ENCODE measurements at places on chromosomes 16 and 17.

GRCh38 chr17:43673516-43674323, 12.0 kb upstream of the MEOX1 start:
- peak; percentile 69 for DNase-seq

GRCh38 chr16:82943371-82943770, 316.6 kb downstream of the CDH13 start:
- peak; percentile 25 for DNase-seq

DNA sequence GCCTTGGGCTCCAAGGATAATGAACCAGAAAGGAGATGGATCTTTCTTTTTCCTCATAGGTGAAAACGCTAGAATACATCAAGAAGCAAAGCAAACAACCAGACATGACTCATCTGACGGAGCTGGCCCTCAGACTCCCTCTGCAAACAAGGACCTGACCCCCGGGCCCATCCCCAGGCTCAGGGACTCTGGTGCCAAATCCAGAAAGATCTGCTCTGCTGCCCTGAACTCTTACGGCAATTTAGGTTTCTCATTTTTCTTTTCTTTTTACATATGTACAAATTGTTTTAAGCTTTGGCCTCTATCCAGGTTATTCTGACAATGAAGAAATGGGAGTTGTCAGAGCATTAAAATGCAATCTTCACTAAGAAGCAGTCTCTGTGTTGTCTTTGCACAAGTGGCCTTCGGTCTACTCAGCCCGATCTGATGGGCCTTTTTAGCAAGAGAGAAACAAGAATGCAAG, 17.7 kb downstream of the KNOP1 start:
- DNase-seq = peak; percentile 32

DNA sequence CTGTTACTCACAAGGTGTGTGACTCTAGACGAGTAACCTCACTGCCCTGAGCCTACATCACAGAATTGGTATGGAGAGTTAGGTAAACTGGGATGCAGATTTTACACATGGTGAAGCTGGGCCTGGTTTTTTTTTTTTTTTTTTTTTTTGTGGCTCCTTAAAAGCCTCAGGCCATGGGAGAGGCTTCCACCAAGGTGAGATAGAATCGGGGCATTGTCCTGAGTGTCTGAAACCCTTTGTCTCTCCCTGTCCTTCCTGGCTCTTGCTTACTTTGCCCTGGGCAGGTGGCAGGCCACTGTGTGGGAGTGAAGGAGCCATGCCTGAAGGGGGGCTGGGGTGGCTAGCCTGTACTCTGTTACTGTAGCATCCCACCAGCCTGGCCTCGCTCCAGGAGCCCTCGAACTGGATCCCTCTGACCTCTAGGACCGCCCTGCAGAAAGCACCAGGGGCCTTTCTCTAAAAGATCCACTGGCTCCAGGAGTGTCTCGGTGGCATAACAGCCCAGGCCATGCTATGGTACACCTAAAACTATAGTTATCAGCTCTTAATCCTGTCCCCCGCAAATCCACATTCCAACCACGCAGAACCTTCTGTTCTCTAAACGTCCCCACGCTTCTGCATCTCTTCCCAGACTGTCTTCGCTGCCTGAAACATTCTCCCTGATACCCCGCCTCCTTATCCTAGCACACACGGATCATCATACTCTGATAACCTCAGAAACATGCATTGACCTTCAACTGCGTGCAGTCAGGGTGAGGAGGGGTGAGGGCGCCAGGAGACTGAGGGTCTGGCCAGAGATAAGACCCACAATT, 1.7 kb upstream of the SLC13A2 start:
- no peak for DNase-seq

DNA sequence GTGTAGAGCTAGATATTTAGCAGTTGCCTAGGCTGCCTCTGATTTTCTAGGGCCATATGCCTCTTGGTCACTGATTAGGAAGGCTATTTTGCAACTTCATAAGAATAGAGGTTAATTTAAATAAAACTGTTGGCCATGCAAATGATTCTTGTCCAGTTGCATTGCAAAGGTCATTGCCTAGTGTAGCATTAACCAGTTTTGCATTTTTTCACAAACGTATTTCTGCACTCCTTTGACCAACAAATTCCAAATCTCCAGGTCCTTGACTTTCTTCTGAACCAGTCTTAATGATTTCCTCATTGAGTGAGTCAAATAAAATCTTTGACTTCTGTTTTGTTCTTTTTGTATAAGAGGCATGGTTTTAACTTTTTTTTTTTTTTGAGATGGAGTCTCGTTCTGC, 33.5 kb downstream of the ERCC4 start:
- no peak for DNase-seq

- DNase-seq = no peak
Observed at GRCh38 chr17:31523862-31524730, 132.6 kb downstream of the RAB11FIP4 start.

DNA sequence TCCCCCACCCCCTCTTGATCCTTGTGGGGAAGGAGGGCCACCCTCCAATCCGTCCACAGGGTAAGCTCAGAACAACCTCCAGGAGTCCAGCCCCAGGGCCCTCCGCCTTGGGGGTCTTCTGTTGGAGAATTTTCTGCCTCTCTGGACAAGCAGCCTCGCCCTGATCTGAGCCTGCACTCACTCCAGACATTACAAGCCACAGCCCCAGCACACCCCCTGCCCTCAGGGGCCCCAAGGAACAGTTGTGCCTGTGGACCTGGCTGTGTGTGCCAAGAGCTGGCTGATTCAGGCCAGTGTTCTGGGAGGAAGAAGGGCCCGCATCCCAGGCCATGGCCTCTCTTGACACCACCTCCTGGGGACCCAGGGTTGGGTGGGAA, 477 bp upstream of the ARHGAP27 start:
- DNase-seq = no peak

DNA sequence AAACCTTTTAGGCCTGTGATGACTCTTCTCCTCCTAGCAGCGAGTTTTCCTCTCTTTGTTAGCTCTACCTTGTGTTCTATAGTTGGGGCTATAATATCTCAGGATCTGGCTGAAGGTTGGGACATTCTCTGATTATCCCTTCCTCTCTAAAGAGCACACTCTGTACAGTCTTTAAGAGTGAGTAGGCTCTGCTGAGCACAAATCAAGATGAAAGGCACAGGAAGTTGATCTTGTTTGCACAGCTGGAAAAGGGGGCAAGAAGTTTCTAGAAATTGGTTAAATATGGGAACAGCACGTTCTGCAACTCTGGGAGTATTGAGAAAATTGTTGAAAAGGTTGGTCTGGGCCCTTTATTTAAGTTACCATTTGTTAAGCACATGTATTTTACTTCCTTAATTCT, 240.9 kb downstream of the CDH11 start:
- DNase-seq = peak; percentile 45

- peak; percentile 38 for DNase-seq
Observed at GRCh38 chr17:15498107-15498506, 30.7 kb upstream of the CDRT4 start.

DNA sequence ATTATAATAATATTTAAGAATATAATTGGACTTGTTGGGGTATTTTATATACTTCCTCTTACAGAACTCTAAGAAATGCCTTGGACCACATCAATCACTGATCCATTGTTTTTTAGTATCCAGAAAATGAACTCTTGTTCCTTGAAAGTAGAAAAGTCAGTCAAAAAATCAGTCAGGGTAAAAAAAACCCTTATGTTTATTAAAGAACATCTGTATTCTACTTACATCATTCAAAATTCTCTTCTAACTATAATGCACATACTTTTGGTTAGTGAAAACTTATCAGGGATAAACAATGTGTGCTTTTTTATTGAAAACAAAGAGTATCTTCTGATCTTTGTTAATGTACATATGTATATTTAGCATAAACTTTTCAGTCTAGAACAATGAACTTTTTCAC, 23.5 kb upstream of the CDR2 start:
- no peak for DNase-seq

DNA sequence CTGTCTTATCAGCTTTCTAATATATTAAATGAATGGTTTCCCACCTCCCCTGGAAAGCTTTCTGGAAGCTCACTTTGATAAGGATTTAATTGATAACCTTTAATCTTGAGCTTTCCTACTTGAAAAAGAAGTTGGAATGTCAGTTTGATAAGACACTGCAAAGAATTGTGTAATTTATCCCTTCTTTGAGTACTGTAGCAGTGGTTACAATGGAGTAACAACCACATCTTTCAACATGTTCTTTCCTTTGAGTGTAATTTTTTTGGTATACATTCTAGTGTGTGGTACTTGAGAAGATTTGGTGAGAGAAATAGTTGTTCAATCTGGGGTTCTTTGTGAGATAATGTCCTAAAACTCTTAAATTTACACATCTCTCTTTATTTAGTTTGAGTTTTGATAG, 43.4 kb downstream of the CPD start:
- no peak for DNase-seq

DNA sequence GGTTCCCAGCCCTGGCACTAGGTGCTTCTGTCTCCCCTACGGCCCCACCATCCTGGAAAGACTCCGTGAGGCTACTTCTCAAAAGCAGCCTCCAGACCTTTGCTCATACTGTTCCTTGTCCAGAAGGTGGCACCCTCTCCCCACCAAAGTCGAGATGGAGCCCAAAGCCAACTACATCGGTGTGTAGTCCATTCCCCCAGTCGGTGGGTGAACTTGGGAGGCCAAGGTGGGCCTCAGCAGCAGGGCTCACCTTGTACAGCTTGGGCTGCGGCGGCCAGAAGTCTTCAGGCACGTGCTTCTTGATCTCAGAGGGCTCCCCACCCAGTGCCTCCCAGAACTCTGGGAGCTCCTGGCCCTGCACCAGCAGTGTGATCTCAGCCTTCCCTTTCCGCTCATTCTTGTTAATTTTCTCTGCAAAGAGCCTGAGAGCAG, 10.2 kb downstream of the FLII start:
- peak; percentile 75 for DNase-seq

- no peak for DNase-seq
Observed at GRCh38 chr17:45403906-45404490, 28.7 kb downstream of the ARHGAP27 start.

DNA sequence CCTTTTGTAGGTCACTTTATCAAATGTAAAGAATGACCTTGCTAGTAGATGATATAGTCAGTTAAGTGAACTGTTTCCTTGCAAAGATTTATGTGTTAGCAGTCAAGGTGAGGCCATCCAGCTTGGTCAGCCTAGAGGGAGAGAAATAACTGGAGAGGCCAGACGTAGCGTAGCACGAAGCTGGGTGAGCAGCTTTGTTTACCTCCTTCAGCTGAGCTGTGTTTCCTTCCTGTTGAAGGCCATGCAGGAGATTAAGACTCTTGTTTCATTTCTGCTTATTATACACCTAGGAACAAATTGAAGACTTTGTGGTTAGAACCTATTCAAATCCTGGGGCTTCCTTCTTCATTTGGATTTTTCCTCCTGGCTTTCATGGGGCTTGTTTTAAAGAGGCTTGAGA, 267.1 kb downstream of the PHKB start:
- DNase-seq = no peak

- DNase-seq = no peak
Observed at GRCh38 chr17:20085283-20085845, 76.2 kb downstream of the SPECC1 start.

DNA sequence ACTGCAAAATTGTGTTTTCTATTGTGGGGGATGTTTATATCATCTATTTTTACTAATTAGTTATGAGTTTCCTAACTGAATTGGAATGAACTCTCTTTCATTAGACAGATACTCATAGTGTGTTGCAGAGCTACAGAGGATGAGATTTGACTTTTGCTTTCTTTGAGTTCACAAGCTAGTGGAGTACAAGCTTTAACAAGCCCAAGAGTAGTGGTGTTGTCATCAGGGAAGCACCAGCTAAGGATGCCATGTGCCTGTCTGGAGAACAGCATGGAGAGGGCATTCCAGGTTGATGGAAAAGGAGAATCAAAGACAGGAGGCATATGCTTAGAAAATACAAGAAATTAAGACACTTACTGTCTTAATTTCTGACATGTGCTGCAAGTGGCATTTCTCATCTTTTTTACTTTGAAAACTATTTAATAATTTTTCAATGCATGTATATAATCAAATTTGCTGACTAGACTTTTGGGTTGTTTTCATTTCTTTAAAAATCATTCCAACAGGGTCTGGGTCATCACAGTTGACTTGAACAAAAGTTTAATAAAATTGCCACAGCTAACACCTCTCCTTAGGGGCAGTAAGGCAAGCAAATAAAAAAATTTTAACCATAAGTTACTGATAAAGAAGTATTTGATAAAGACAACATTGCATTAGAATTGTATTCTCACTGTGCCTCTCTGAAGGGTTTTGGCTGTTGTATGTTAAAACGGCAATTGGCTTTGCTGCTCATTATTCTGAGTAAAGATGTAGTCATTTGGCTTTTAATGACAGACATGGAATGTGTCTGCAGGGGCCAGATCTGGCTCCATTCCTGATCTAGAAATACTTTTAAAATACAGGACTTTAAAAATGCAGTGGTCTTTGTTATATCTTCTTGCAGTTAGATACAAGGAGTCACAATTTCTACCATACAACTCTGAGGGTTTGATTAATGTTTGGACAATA, 323.7 kb upstream of the CDH11 start:
- peak; percentile 49 for DNase-seq

GRCh38 chr16:19338335-19338734, 52.8 kb downstream of the CLEC19A start:
- DNase-seq = no peak

DNA sequence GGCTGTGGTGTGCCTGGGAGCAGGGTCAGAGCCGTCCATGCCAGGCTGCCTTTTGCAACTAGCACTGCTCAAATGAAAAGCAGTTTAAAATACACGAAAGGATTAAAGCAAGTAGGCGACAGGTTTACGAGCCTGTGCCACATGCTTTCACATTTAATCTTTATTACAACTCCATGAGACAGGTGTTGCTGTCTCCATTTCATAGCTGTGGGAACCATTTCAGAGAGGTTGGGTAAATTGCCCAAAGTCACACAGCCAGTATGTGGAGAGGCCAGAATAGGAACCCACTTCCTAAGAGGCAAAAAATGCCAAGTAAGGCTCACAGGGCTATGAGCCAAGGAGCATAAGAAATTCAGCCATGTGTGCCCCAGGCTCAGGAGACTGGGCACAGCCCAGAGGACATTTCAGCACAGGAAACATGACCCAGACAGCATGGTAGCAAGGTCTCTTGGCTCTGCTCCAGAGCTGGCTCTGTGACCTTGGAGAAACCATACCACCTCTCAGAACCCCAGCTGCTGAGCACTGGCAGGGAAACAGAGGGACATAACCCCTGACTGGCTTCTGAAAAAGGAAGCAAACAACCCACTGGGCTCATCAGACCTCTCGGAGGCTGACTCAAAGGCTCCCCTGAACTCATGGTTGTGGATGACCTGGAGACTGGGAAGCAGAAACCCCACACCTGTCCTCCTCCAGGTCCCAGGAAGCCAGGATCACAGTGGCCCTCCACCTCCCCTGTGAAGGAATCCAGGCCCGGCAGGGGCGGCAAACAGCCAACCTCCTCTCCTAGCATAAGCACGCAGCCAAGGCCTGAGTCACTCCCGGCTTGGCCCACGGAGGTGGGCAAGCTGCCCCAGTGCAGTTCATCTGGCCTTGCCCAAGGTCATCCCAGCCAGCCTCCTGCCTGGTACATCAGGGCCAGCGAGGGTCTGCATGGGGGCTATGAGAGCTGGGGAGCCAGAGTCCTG, 40.3 kb upstream of the MRPS23 start:
- DNase-seq = peak; percentile 87

- DNase-seq = no peak
Observed at GRCh38 chr17:64447526-64447925, 1.4 kb upstream of the MILR1 start.

GRCh38 chr17:57565176-57565575, 179.9 kb downstream of the CCDC182 start:
- no peak for DNase-seq

GRCh38 chr17:2060681-2061440, 6.0 kb downstream of the HIC1 start:
- DNase-seq = no peak

- DNase-seq = no peak
Observed at GRCh38 chr17:70859829-70860228, 690.5 kb downstream of the KCNJ2 start.

Measured in EH (cell line).